Cardiac muscle cell (in vitro differentiated cells and primary cell): ENCODE measurements at places on chromosomes 16 and 17.

- peak; percentile 83 for DNase-seq
These were observed 20.1 kb upstream of the TAOK1 start for GRCh38 chr17:29369831-29370735.

DNA sequence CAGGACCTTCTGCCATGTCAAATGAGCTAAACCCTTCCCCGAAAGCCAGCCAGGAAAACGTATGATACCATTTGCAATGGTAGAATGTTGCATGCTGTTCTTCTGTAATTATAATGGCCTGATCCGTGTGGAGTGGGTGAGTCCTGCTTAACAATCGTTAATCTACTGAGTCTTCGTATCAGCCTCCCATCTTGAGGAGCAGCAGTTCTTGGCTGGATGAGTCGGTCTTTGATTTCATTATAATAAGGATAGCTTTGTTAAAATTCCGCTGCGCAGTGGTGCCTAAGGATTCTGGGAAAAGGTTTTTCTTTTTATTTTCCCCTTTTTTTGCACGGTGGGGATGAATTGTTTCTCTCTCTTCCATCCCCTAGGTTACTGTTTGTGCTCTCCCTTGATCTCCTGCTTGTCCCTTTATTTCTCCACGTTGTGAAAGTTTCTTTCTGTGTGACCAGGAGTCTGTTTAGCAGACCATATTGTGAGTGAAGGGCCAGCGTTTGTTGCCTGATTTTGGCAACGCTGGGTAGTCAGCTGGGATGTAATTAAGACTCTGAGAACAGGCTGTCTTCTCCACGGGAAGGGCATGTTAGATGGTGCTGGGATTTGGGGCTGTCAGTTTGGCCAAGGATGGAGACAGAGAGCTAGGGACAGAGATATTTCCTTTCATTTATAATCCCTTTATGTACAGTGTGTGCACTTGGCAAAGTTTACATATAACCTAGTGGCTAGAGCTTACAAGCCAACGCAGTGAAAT is 263.0 kb downstream of the FTO start:
- DNase-seq: no peak

GRCh38 chr17:22470411-22471175 is 778.3 kb downstream of the KCNJ18 start:
- no peak for DNase-seq

- DNase-seq: no peak
These were observed 84.0 kb downstream of the NTN1 start for GRCh38 chr17:9105068-9105868.

- no peak for DNase-seq
These were observed 108.6 kb downstream of the PRKCB start for GRCh38 chr16:23944381-23944780.
